ENCODE measurements at places on chromosomes 2 and 18. TPM values are rescaled to one million over a fixed set of nuclear protein-coding genes. Genes with fewer than 3 reads are reported as not detected.

DNA sequence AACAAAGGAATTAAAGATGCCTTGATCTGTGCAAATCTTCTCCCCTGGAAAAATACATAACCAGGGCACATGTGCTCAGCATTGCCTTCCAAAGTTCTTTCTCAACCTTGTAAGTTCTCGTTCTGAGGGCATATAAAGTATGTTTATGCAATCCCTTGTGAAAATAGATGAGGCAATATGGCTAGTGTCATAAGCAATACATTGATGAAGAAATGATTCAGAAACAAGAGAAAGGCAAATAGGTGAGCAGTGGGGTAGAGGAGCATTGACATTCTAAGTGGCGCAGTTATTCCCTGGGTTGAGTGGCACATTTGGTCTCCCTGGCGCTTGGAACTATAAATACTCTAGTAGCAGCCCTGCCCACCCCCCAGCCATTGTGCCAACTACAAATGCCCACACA, 57.4 kb upstream of the PGAP1 start:
- DNase-seq, result no peak

- DNase-seq, result no peak
Observed at GRCh38 chr18:5738526-5738925, 156.8 kb downstream of the TMEM200C start.

DNA sequence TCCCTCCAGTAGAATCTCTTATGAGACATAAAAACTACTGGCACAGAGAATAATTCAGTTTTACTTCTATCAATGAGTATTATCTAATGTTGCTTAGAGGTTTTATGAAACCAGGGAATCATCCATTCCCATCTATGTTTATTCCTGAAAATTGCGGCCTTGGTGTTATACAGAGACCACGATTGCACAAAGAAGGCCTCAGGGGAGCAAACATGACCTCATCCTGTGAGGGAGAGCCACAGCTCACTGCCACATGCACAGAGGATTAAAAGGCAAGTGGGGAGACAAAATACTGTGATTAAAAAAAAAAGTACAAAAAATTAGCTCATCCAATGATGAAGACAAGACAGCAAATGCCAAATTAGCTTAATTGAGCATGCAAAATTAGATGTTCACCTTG, 111.8 kb upstream of the SLC35G4 start:
- DNase-seq, result no peak

GRCh38 chr2:177888581-177888980, 184.0 kb downstream of the PDE11A start:
- DNase-seq, result no peak

CENPA gene
- 37.4 TPM for total RNA-seq

ZBTB7C gene
- total RNA-seq, result 0.39 TPM

ZNF892 gene
- total RNA-seq, result 10.8 TPM

ATG9A gene
- 48.4 TPM for total RNA-seq

DNA sequence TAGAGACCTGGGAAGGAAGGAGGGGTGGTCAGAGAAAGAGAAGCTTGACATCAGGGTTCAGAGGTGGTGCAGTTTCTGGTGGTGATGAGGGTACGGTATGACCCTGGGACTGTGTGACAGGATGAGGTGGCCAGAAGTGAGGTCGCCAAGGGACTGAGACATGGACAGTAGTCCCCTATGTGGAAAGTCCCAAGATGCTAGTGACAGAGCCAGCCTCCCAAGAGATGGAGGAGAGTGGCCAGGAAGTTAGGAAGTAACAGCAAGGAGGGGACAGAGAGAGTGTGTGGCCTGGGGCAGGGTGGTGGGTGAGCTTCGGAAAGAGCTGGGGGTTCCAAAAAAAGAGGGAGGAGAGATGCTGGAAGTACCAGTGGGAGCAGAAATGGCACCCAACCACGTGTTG, 66.0 kb downstream of the SMAD7 start:
- no peak for DNase-seq

DNA sequence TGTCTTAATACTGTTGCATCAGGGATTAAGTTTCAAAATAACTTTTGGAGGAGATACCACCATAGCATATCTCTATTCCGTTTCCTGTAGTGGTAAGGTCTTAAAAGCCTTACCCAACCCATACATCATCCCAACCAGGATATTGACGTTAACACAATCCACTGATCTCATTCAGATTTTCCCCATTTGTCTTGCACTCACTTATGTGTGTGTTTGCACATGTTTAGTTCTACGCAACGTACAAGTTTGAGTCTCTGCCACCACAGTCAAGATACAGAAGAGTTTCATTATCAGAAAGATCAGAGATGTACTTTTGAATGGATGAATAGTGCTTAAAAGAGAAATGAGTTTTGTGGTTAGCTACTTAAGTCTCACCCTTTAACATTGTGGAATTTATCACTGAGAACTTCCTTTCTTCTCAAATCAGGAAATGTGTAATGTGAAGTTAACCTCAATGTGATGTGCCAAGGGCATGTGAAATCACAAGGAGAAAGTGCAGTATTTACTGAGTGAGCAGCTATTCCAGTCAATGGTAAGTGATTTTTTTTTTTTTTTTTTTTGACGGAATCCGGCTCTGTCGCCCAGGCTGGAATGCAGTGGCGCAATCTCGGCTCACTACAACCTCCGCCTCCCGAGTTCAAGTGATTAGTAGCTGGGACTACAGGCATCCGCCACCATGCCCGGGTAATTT, 69.2 kb upstream of the EPHA4 start:
- no peak for DNase-seq

DNA sequence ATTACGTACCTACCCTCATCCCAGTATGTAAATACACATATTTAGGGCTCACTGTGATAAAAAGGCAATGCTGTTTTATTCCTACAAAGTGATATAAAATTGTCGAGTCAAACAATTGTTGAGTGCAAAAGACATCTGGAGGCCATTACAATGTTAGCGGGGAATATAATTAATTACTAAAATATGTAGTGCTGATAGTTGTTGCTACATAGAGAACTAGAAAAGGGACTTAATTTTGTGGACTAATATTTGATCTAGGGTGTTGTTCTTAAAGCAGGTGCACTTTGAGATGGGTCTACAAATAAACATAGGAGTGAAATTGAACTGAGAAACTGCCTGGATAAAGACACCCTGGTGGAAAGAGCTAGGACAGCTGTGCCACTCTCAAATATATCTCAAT, 300.1 kb downstream of the NOL4 start:
- DNase-seq, result no peak

NAT8 gene
- not detected for total RNA-seq

ABCG5 gene
- not detected for total RNA-seq

CPLX4 gene
- total RNA-seq, result not detected

REG1B gene
- total RNA-seq, result 2.3 TPM

DNA sequence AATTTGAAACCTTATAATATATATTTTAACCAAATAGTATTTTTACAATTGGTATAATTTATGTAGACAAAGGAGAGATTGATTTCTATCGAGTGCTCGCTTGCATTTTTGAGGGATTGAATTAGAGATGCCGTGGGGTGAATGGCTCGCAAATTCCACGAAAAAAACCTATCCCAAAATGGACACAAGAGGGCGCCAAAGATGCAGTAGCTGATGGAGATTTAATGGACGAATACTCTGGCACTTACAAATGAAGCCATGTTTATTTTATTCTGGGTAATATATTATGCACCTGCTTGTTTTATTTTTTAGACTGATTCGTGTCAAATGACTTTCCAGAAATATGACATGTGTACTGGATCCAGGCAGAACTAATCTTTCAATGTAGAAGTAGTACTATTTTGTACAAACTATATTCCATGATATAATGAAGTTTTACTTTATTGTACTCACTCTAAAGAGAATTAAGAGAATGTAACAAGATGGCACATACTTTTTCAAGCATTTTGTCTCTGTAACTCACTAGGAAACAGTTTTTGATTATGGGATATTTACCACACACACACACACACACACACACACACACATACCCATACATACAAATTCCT, 505.4 kb downstream of the PLCL1 start:
- DNase-seq, result peak; percentile 53

DNA sequence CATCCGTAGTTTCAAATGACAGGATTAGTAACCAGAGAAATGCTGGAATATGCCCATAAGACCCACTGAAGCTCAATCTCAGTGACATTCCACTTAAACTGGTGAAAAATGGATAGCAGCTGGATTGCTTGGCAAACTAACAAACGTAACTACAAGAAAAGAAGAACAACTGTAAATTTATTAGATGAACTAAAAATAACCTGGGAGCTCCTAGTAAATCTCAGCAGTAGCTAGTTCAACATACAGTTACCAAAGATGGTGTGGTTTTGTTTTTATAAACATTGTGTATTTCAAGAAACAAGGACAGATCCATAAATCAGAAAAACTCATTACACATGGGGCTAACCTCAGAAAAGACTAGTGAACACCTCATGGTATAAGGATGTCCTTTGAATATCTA, 531.9 kb downstream of the XIRP2 start:
- no peak for DNase-seq

GRCh38 chr18:37554399-37554787, 11.2 kb downstream of the CELF4 start:
- DNase-seq, result peak; percentile 79

EPAS1 gene
- total RNA-seq, result 4.7 TPM

IL36G gene
- 0.32 TPM for total RNA-seq

- no peak for DNase-seq
Observed at GRCh38 chr2:20483194-20483895, 36.5 kb downstream of the RHOB start.

GRCh38 chr2:119477113-119477505, 45.5 kb downstream of the TMEM37 start:
- no peak for DNase-seq

NDUFB3 gene
- total RNA-seq, result 66.8 TPM

DPP10 gene
- 6.0 TPM for total RNA-seq

KIAA2012 gene
- total RNA-seq, result not detected

DNA sequence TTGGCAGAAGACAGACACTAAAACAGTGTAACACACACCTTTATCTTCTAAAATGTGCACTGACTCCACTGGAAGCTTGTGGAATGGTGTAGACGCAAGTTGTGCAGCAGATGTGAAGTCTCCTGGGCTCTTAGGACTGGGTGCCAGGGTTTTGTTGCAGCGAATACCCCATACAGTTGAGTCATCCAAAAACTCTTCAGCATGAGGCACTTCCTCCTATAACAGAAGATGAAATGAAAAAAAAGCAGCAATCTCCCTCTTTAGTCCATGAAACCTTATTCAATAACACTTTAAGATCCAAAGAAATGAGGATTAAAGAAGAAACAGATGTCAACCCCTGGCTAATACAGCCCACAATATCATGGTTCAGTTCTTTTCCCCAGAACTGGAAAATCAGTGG, 22.2 kb downstream of the BUB1 start:
- DNase-seq, result no peak

DNA sequence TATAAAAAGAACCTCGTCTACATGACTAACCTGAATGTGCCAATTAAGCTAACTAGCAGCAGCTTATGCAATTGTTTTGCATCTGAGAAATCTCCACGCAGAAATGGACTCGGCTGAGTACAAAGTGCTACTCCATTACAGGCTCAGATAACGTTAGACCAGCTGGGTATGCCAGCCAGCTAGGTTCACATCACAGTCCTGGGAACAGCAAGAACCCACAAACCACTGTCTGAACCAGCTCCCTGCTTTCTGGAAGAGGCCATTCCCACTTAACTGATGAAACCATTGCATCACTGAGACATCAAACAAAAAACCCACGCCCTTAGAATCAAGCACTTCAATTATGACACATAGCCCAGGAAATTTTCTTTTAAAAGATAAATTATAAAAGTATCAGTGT, 202.7 kb downstream of the CYRIA start:
- no peak for DNase-seq

- no peak for DNase-seq
Observed at GRCh38 chr18:7604361-7604760, 37.2 kb downstream of the PTPRM start.

GRCh38 chr18:50796495-50796894, 23.3 kb downstream of the MRO start:
- DNase-seq, result no peak

- DNase-seq, result peak; percentile 55
Observed at GRCh38 chr2:96320728-96321622, 4.1 kb upstream of the ITPRIPL1 start.

MREG gene
- 23.0 TPM for total RNA-seq

CYP26B1 gene
- total RNA-seq, result 0.42 TPM

PMAIP1 gene
- 162 TPM for total RNA-seq

DNA sequence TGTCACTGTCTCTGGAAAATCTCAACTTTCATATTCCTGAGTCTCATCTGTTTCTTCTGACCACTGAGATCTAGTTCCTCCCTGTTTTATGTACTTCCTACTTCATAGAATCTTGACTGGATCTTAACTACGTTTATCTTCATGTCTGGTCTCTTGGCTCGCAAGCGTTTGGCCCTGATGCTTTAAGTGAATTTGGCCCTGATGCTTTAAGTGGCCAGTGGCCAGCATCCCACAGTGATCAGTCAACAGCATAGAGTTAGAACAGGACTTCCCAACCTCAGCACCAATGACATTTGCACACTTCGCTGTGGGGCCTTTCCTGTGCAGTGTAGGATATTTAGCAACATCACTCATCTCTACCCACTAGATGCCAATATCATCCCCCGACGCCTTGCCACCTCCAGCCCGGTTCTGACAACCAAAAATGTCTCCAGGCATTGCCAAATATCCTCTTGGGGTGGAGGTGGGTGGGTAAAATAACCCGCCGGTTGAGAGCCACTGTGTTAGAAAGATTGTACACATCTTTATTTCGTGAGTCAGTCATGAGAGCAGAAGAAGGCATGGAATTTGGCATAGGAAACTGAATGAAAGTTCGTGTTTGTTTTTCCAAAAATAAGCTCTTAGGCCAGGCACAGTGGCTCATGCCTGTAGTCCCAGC, 12.2 kb downstream of the TM4SF20 start:
- no peak for DNase-seq

- peak; percentile 78 for DNase-seq
Observed at GRCh38 chr2:95115418-95115817, 6.2 kb downstream of the MRPS5 start.

GRCh38 chr2:226797989-226798421, 1.6 kb downstream of the IRS1 start:
- DNase-seq, result peak; percentile 13

IL1A gene
- 0.42 TPM for total RNA-seq

DNA sequence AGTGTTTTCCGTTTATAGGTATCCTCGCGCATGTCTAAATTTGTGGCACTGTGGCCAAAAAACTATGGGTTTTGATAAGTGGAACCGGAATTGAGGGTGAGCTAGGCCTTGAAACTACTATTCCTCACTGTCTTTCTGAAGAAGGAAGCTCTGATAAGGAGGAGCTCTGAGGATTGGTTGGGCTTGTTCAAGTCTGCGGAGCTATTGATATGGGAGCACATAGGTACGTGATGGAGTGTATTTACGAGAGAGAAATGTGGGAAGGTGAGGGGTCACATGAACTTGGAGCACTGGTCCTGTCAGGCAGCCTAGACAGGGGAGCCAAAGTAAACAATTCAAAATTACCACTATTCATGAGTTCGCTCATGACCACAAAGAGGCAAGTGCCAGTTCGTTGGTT, 131.4 kb downstream of the BABAM2 start:
- DNase-seq, result no peak
